ENCODE measurements at places on chromosomes 4 and X.
A peak's percentile ranks its signal among the peaks of the same experiment; 100 is the strongest.

DNA sequence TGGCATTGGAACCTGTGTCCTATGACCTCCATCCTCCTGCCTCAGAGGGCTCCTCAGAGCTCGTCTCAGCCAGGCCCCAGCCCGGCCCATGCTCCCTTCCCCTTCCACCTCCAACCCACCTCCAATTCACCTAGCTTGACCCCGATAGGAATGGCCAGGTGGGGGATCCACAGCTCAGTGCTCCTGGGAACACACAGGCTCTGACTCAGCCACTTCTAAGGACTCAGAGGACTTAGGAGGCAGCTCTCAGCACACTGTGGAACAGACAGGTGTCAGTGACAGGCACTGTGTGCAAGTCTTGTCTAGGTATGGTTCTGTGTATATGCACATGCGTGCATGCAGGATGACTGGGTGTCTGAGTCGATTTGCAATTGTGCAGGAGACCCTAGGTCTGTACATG is 44.8 kb downstream of the PJA1 start:
- DNase-seq, result no peak

DNA sequence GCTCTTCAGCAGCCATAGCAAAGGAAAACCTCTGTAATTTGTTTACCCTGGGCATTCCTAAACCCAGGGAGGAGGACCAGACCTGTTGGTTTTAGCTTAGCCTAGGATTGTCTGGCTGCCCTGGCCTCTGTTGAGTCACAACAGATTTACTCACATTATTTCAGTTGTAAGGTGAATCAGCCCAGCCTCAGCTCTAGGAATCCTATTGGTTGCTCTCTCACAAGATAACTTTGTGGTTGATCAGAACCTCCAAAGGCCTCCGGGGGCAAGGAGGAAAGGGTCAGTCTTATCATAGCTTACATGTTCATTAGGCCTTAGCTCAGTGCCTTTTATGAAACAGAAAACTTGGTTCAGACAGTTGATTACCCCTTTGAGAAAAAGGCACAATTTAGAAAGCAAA is 41.0 kb downstream of the PDK3 start:
- peak; percentile 71 for DNase-seq

GRCh38 chr4:150068300-150068960 is 9.8 kb upstream of the DCLK2 start:
- no peak for DNase-seq

- DNase-seq, result no peak
Measured at GRCh38 chr4:2732526-2732925, 23.6 kb downstream of the TNIP2 start.

- DNase-seq, result no peak
Measured at GRCh38 chr4:100278567-100278966, 88.3 kb upstream of the DDIT4L start.

- no peak for DNase-seq
Measured at GRCh38 chr4:87851332-87851731, 18.6 kb downstream of the MEPE start.
